Activated CD8-positive, alpha-beta memory T cell treated with anti-CD3 and anti-CD28 coated beads for 4 hours (primary cell): ENCODE measurements at places on chromosomes 6 and 20.
A peak's percentile ranks its signal among the peaks of the same experiment; 100 is the strongest.

GRCh38 chr20:8365634-8366033 is 233.6 kb downstream of the PLCB1 start:
- no peak for DNase-seq

DNA sequence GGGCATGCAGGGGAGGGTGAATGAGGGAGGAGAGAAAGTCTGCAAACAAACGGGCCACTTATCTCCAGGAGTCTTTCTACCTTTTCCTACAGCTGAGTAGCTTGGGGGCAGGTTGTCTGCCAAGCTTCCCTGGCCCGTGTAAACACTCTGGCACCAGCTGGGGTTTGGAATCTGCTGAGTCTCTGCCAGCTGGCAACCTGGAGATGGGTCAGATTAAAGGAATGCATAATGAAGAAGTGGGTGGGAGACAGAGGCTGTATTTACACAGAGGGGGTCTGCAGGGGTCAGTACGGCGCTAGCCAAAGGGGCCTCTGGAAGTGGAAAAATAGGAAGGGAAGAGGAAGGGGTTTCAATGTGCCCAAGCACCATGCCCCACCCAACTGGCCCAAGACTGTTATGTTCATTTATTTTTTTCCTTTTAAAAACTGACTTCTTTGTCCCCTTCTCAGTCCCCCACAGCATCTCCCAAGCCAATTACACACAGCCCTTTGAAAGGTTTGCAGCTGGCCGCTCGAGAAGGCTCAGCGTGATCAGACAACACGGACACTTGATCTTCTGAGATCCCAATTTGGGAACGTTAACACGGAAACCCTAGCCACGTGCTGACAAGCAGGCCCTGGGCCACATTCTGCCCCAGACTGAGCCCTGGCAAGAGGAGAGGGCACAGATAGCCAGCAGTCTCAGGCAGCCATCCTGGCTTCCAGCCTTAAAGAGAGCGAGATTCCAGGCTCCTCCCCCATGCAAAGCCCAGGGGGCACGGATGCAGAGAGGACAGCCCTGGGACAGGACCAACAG is 25.2 kb downstream of the TRAM2 start:
- DNase-seq: no peak

DNA sequence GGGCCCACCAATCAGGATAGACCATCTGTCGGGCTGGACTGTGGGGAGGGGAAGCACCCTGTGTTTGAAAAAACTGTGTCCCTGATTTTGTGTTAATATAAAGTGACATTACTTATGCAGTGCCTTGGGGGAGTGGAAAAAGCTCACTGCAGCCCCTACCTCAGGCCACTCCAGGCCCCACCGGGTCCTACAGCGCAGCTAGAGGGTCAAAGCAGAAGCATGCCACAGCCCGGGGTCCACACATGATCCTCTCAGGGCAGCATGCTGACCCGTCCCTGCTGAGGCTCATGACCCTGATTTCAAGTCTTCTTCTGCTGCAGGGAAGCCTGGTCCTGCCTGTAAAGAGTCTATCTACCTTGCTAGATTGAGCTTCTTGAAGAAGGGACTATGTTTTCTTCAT is 133.0 kb upstream of the PLCB4 start:
- no peak for DNase-seq

DNA sequence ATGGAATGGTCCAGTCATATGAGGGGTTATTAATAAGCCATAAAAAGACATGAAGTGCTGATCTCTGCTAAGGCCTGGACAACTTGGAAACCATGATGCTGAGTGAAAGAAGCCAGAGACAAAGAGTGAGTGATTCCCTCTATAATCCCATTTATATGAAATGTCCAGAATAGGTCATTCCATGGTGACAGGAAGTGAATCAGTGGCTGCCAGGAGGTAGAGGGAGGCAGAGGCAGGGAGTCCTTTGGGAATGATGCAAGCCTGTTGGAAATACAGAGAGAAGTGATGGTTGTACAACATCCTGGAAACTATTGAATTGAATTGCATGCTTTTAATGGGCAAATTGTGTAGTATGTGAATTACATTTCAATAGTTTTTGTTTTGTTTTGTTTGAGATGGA is 26.4 kb downstream of the ANKRD60 start:
- DNase-seq: no peak

GRCh38 chr20:58056021-58056591 is 172.3 kb downstream of the ANKRD60 start:
- DNase-seq: no peak

DNA sequence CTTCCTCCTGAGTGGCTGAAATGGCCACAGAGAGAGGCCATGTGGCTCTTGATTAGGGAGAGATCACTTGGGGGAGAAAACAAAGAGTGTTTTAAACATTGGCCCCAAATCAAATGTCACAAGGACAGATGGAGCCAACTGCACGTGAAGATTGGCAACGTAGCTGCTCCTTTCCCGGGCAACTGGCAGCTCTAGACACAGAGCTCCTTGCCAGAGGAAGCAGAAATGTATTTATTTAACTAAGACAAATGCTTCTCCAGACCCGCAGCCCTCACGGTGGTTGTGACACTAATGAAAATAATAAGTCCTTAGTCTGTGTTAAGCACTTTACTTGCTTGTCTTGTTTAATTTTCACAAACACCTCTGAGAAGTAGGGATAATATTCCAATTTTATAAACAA is 49.6 kb upstream of the DSN1 start:
- DNase-seq: no peak

DNA sequence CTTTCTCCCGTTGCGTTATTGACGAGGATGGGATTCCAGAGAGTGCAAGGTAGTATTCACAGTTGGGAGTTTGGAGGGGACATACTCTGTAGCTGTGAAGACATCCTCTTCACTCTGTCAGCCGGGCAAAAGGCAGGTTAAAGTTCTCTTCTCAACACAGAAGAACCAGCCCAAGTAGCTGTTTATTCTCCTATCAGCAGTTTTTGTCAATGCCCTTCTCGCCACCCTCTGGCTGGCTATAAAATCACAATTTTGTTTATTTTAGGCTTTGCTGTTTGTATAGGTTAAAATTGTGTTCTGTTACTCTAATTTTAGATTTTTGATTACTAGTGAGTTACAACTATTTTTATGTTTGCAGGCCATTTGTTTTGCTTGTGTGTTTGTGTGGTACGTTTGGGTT is 37.9 kb upstream of the MAS1 start:
- DNase-seq: no peak

- no peak for DNase-seq
Observed at GRCh38 chr20:38395165-38395564, 40.0 kb downstream of the SNHG17 start.

- peak; percentile 3 for DNase-seq
Observed at GRCh38 chr6:146770965-146771735, 172.4 kb downstream of the ADGB start.

DNA sequence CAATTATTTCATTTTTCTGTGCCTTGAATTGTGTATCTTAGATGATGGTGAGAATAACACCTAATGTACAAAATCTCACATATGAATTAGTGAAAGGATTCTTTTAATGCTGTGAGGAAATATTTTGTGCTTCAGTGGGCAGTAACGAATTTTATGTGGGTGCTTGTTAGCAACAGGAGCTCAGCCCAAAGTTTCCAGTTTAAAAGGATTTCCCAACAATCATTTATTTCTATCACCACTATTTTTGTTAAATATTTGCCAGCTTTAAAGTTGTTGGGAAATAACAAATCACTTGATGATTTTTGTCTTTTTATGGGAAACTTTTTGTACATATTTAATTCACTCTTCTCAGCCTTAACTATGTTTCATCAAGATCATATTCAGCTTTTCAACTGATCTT is 111.8 kb downstream of the QKI start:
- DNase-seq: no peak

GRCh38 chr6:42571611-42572342 is 7.9 kb downstream of the UBR2 start:
- DNase-seq: no peak

DNA sequence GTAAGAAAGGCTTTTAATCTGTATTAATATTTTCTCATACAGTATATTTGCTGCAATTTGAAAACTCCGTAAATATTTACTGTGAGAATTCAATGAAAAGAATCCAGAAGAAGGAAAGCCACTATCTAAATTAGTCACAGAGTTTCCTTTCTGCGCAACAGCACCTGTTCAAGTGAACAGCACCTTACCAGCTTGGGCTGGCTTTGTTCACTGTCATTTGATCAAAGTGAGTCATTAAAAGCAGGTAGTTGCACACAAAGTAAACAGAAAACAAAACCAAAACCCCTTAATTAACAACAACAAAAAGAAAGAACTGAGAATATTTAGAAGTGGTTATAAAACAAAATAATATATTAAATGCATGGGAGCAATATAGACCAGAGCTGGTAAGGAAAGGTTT is 12.8 kb downstream of the SMLR1 start:
- DNase-seq: no peak

GRCh38 chr6:128570680-128571063 is 50.3 kb upstream of the PTPRK start:
- DNase-seq: no peak

GRCh38 chr6:14270925-14271788 is 153.6 kb downstream of the CD83 start:
- no peak for DNase-seq

- DNase-seq: no peak
Observed at GRCh38 chr6:62086047-62086446, 200.0 kb downstream of the KHDRBS2 start.

- no peak for DNase-seq
Observed at GRCh38 chr6:86937219-86938079, at the start of gene HTR1E. TSS of gene HTR1E (plus strand) at chr6:86937528. CDS start at chr6:87015335, 77,807 bp downstream.
